ENCODE measurements at places on chromosomes 7 and 10.

DNA sequence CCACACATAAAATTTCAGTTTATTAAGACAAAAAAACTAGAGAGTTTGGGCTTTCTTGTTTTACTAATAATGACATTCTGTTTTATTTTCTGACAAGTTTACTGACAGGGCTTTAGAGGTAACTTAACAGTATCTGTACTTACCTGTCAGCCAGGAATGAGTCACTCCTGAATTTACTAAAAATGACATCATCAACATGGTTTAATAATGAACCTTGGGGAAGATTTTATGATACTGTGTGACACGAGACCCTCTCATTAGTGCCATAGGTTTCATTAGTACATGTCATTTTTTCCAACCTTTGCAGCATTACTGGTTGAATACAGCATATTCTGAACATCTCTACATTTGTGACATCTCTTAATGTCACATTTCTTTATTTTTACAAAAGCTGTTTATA is 131.1 kb downstream of the KCND2 start:
- DNase-seq: no peak

- DNase-seq: no peak
Observed at GRCh38 chr7:55034776-55035175, 16.0 kb downstream of the EGFR start.

DNA sequence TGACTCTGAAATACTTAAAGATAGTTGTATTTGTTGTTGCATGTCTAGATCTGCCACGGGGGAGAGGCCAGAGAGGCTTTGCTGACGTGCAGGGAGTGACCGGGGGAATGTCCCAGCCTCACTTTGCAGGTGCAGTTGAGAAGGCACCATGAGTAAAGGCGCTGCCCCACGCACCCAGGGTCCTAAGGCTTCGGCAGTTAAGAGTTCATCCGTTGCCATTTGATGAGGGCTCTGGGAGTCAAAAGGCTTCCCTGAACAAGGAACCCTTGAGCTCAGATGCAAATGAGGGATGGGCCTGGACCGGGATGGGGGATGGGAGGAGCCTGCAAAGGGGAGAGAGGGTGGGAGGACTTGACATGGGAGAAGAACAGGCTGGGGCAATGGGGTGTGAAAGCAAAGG is 20.4 kb downstream of the PPP2R2D start:
- no peak for DNase-seq

GRCh38 chr10:3074145-3074665 is 6.9 kb downstream of the PFKP start:
- DNase-seq: no peak

DNA sequence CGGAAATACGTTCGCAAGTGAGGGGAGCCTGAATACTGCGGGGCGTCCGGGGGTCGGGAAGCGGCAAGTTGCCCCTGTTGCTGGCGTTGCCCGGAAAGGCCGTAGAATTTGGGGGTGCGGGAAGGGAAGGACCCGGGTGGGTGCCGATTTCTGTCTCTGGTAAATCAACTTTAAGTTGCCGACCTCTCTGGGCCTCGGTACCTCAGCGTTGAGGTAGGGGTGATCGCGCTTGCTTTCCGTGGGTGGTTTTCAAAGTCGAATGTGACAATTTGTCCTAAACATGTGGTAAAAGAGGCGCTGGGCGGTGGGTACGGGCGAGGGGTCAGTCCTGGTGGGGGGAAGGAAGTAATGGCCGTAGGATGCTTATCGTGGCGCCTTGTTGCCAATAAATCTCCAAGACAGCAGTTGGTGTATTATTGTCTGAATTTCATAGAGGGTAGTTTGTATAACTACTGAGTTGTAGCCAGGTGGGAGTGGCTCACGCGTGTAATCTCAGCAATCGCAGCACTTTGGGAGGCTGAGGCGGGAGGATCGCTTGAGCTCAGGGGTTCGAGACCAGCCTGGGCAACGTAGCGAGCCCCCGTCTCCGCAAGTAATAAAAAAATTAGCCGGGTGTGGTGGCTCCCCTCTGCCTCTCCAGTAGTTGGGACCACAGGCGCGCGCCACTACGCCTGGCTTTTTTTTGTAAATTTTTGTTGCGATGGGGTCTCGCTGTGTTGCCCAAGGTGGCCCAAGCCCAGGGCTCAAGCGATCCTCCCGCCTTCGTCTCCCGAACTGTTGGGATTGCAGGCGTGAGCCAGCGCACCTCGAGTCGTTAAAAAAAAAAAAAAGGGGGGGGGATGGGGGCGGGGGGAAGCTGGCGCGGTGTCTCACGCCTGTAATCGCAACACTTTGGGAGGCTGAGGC is 644 bp downstream of the BUD23 start:
- no peak for DNase-seq

DNA sequence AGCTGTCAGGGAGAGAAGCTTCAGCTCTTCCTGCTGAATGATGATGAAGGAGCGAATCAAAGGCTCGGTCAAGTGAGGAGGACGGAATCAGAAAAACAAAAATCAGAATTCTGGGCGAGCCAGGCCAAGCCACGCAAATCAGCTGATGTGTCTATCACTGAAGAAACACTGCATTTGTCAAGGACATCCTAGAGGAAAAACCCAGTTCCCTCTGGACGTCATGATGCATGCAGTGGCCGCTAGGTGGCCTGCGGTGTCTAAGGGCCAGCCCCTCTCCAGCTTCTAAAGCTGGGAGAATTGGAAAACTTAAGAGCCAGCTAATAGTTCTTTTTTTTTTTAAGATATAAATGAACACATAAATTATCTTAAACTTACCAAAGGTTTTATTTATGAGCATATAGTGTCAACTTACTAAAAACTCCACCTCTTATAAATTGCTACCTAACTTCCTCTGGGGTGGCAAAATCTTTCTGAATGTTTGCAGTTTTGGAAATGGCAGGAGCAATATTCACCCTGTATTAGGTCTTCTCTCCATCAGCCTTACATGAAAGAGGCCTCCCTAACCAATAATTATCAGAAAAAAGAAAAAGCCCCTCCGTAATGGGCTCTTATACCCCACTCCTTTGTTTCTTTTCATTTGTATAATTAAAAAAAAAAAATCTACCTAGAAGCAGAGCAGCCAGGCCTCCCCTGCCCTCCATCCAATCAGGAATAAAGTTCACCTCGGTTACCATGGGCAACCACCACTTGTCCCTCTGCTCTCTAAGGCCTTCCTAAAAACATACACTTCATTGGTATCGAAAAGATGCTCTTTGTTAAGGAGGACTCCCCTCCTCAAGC is 186.8 kb downstream of the USP6NL start:
- no peak for DNase-seq

GRCh38 chr10:110414548-110415309 is 83.0 kb upstream of the DUSP5 start:
- DNase-seq: peak; percentile 80

- no peak for DNase-seq
Observed at GRCh38 chr7:8785081-8785480, 351.7 kb downstream of the NXPH1 start.

DNA sequence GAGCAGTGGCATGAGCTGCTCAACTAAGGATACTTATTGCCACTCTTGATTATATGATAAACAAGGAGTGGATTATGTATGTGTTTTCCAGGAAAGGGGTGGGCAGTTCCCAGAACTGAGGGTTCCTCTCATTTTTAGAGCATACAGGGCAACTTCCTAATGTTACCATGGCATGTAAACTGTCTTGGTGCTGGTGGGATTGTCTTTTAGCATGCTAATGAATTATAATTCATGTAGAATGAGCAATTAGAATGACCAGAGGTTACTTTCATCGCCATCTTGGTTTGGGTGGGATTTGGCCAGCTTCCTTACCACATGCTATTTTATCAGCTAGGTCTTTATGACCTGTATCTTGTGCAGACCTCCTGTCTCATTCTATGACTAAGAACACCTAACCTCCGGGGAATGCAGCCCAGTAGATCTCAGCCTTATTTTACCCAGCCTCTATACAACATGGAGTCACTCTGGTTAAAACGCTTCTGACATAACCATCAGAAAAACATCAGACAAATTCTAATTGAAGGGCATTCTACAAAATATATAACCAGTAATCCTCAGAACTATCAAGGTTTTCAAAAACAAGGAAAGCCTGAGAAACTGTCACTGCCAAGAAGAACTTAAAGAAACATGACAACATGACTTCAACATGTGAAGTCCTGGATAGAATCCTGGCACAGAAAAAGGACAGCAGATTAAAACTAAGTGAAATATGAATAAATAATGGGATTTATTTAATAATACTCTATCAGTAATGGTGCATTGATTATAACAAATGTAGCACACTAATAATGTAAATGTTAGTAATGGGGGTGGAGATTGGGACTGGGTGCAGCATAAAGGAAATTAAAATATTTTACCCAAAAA is 365.0 kb downstream of the SEMA3D start:
- no peak for DNase-seq

DNA sequence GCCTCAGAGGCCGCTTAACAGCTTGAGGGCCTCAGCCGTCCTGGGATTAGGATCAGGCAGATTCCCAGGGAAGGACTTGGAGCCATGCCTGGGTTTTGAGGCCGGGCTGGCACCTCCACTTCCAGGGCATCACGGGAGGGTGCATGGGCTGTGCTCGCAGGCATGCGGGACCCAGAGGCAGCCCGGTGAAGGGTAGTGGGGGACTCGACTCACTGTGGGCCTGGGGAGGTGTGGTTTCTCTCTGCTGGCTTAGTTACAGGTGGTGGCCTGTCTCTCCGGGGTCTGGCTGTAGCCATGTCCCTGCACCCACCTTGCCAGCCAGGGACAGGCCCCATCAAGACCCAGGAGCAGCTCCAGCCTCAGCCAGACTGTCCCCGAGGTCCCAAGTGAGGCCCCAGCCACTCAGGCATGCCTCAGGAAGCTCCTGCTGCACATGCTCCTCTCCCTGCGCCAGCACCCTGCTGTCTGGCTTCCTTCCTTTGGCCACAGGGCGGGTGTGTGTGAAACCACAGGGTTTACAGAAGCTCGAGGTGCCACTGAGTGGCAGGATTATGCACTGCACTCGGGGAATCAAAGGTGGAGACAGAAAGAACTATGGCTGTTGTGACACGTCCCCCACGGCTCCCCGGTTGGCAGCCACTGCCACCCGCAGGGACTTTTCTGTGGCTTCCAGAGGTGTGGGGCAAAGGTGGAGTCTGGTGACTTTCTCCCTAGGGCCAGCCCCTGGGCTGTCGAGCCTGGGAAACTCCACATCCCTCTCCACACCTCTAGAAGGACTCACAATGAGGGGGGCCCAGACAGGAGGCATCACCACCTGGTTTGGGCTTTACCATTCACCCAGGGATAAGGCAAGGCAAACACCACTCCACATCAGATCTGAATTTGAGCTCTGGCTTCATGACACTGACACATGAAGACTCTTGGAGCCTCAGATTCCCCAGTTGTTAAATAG is 19.7 kb downstream of the GOLGA7B start:
- peak; percentile 69 for DNase-seq

- DNase-seq: no peak
Observed at GRCh38 chr10:11699550-11700097, 42.6 kb upstream of the ECHDC3 start.

DNA sequence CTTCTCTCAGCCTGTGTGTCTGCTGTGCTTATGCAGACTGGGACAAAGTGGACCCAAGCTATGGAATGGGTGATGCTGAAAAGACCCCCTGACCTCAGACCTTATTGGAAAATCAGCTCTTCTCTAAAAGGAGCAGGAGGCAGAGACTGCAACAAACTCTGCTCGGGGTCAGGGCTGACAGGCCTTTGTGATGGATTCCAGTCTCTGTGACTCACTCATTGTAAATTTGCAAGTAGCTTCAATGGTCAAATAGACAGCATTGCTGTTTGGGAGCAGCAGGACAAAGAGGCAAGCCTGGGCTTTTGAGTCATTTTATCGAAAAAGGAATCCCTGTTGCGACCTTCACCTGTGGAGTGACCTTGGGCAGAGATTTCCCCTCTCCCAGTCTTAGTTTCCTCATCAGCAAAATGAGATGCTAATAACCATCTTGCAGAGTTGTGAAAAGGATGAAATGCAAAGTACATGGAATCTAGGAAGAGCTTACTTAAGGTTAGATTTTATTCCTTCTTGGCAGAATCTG is 26.1 kb upstream of the GPR26 start:
- DNase-seq: no peak
